MM.1S (cell line): ENCODE measurements at places on chromosomes 11 and 22.

- DNase-seq: no peak
These were observed 85.9 kb downstream of the MICAL2 start for GRCh38 chr11:12196308-12196707.

- DNase-seq: no peak
These were observed 65.0 kb downstream of the EHF start for GRCh38 chr11:34685864-34686263.

DNA sequence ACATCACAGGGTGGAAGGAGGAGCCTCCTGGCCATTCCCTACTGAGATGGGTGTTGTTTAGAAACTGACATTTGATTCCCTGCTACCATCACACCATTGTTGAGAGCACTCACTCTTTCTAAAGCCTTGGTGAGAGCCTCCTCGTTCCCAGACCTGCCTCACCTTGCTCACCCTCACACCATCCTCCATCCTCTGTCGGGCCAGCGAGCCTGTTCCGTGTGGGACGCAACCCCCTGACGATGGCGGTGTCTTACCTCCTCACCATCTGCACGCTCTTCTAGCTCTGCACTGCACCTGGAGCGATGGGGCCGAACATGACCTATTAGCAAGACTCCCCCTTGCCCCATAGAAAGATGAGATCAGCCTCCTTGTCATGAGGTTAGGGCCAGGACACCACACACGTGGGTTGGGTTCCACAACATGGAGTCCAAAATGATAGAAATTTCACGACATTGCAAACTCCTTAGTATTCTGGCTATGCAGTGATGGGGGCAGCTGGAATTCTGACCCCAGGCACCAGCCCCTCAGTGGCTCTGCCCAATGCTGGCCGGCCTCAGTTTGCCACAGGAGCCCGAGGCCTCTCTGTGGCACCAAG, 1017.9 kb downstream of the TBC1D22A start:
- no peak for DNase-seq

DNA sequence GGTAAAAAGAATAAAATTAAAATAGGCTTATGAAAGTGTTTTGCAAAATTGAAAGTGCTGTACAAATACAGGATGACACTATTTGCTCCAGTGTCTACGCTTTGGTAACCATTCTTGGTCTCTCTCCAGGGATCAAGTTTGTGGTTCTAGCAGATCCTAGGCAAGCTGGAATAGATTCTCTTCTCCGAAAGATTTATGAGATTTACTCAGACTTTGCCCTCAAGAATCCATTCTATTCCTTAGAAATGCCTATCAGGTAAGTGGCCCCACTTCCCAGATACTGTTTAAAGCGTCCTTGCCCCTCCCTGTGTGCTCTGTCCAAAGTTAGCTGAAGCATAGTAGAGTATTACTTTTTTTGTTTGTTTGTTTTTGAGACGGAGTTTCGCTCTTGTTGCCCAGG, 3.1 kb downstream of the TRAPPC4 start:
- no peak for DNase-seq

- no peak for DNase-seq
These were observed 59.0 kb downstream of the TMPRSS5 start for GRCh38 chr11:113647108-113647507.

- no peak for DNase-seq
These were observed 40.0 kb downstream of the DCUN1D5 start for GRCh38 chr11:103051981-103052380.

GRCh38 chr22:38240734-38241252, 32.0 kb downstream of the TMEM184B start:
- no peak for DNase-seq

- no peak for DNase-seq
These were observed 45.6 kb downstream of the TRMU start for GRCh38 chr22:46381142-46381541.

- DNase-seq: no peak
These were observed 2.8 kb downstream of the PDGFB start for GRCh38 chr22:39241794-39242594.

DNA sequence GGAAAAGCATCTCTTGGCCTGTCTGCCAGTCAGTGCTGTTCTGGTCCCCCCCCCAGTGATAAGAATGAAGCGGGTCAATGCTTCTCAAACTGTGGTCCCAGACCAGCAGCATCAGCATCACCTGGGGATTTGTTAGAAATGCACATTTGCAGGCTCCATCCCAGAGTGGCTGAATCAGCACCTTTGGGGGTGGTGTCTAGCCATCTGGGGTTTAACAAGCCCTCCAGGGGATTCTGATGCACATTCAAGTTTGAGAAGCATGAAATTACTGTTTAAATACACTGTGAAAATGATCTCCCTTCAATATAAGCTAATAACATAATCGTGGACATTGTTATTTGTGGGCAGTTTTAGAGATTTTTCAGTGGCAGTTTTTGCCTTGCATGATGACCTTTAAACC, 133.5 kb downstream of the MYO18B start:
- DNase-seq: no peak

GRCh38 chr22:47304854-47305253, 542.4 kb downstream of the TBC1D22A start:
- DNase-seq: no peak

DNA sequence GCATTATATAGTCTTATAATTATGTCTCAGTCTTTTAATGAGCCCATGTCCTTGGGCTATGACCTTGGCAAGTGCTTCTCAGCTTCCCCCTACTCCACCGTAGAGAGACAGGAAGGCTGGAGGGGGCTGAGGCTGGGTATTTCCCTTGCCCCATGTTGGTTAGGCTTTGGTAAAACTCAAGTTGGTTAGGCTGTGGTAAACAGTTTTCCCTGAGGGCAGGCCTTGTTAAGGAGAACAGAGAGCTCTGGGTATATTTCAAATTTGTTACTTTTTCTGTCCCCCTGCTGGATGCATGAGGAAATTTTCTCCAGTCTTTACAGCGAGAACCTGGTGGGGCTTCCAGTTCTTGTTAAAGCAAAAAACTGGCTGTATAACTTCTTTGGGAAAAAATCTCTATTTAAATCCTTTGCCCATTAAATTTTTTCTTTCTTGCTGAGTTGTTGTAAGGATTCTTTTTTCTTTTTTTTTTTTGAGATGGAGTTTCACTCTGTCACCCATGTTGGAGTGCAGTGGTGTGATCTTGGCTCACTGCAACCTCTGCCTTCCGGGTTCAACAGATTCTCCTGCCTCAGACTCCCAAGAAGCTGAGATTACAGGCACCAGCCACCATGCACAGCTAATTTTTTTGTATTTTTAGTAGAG, 12.2 kb upstream of the DCHS1 start:
- peak; percentile 47 for DNase-seq

GRCh38 chr11:116376054-116376453, 396.7 kb downstream of the BUD13 start:
- DNase-seq: no peak

GRCh38 chr22:35443790-35444684, 44.1 kb downstream of the MCM5 start:
- no peak for DNase-seq

DNA sequence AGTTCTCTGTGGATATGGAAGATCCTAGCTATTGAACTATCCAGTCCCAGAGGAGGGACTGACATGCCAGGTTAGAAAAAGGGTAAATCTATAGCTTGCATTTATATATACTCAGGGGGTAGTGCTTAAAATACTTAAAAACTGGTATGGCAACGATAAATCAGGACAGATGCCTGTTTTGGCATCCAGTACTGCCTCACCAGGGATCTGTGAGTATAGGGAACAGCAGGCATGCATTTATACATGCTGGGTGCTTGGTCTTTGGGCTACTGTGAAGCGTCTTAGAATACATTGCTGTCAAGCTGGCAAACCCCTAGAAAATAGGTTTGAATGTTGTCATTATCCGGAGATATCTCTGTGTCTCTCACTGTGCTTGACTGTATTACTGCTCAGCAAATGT, 94.2 kb upstream of the DRD2 start:
- DNase-seq: no peak

DNA sequence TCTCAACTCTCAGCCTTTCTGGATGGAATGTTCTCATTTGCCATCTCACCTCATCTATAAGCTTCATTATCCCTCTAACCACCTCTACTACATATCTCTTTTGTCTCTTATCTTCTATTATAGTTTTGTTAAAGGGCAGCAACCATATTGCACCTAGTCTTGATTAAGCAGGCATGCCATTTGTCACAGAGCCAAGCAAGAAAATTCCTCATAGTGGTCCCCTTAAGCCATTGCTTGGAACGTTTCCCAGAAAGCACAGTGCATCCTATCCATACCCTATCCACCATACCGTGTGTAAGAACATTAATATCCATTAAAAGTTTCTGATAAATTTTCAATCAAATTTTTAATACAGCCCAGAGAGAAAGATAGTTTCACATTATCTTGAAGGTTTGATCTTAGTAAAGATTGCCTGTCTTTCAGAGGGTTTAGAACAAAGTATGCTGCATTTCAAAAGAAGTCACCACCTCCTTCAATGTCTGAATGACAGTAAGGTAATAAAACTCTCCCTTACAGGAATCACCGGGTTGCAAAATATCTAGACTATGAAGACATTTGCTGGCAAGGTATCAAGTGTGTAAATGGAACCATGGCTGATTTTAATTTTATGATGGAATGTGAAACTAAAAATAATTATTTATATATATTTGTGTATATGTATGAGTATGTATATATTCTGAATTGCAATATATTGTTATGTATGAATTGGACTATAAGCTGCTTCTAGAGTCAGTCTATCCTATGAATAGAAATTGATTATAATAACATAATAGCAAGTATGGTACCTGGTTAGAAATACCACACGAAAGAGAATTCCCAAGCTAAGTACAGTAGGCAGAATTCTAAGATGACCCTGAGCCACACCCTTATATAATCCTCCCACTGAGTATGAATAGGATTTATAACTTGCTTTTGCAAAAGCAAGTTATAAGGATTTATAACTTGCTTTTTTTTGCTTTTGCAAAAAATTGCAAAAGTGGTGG, 1296.3 kb downstream of the LRRC4C start:
- no peak for DNase-seq

- no peak for DNase-seq
These were observed 42.3 kb downstream of the TRMU start for GRCh38 chr22:46377525-46378425.

DNA sequence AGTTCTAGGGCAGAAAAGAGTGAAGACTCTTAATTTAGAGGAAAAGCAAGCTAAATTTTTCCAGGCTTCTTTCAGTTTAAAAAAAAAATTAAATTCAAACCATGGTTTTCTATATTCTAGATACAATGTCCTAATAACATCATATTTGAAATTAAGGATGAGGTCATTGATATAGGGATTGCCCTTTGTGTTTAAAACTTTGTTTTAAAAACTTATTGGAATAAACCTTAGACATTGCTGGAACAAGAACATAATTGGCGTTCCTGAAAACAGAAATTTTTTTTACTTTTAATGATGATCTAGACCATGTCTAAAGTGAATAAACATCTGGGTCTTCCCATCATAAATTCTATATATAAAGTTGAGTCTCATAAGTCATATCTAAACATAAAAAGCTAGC, 859.4 kb upstream of the CHORDC1 start:
- no peak for DNase-seq

DNA sequence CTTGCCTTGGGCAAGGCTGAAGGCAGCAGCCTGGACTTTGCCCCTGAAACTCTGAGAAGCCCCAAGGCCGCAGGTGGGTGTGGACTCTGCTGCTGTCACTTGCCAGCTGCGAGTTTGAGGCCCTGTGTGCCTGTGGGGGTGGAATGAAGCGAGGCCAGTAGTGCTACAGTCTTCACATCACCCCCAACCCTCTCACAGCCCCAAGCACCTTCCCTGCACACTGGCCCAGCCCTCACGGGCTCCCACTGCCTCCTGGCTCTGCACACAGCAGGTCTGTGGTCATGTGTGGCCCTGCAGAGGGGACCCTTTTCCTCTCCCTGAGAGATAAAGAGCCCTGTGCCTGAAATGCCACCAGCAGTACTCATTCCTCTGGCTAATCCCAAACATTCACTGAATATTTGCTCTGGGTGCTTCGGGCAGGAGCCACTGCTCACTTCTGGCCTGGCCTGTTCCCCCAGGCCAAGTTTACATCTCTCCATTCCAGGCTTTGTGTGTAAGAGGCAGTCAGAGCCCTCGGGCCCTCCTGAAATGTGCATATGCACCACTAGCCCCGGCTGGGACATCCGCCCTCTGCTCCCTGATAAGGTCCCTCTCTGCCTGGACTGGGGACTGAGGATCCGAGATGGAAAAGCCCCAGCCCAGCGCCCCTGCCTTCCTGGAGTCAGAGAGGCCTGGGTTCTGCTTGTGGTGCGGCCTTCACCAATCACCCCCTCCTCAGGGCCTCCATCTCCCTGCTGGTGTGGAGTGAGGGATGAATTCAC, 17.7 kb downstream of the MGAT3 start:
- no peak for DNase-seq

DNA sequence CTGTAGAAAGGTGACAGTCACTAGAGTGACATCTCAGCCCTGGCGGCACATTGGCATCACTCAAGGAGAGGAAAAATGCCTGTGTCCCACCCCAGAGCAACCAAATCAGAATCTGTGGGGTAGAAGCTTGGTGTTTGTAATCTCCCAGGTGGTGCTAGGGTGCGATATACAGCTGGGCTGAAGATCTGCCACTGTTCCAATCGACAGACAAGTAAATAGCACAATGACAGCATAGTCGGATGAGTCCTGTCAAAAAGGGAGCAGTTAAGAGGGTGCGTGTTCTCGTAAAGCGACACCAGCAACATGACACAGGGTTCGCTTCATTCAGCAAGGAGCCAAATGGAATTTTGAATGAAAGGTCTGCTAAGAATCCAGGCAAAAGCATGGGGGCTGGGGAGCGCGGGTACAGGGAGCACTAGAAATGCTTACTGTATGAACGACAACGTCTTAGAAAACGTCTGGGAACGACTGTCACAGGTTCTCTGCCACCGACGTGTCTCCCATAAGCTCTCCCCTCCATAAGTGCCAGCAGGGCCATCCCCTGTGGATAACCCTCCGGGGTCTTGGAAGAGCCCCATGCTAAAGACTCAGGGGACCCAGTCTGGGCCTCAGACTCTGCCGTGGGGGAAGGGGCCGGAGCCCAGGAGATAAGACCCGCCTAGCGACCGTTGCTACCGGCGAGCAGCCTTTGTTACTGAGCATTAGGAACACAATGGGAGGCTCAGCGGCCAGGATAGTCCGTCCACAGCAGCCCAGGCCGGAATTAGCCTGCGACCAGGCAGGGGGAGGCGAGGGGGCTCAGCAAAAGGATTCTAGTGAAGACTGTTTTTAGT, 20.8 kb downstream of the ADA2 start:
- no peak for DNase-seq

GRCh38 chr22:17260950-17261349, 41.7 kb upstream of the ADA2 start:
- no peak for DNase-seq

GRCh38 chr11:122692444-122692843, 36.9 kb downstream of the UBASH3B start:
- no peak for DNase-seq

DNA sequence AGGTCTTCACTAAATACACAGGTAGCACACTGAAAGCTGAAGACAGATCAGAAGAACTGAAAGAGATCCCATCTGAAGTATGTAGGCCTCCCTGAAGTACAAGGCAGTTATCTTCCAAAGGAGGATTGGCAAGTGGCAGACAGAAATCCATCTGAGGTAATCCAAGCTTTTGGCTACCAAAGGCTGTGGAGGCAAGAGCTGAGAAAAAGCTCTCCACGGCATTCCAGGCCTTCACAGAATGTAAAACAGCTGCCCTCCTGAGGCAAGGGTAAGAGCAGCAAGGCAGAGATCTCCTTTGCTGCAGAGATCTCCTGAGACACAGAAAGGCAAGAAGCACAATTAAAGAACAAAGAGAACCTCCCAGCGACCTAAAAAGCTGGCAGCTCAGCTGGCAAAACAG, 19.1 kb downstream of the PIK3C2A start:
- no peak for DNase-seq

- DNase-seq: no peak
These were observed 40.9 kb downstream of the SERPINH1 start for GRCh38 chr11:75602951-75603350.
